Activated CD4-positive, alpha-beta T cell treated with anti-CD3 and anti-CD28 coated beads for 36 hours (primary cell): ENCODE measurements at places on chromosomes 11 and 22.

DNA sequence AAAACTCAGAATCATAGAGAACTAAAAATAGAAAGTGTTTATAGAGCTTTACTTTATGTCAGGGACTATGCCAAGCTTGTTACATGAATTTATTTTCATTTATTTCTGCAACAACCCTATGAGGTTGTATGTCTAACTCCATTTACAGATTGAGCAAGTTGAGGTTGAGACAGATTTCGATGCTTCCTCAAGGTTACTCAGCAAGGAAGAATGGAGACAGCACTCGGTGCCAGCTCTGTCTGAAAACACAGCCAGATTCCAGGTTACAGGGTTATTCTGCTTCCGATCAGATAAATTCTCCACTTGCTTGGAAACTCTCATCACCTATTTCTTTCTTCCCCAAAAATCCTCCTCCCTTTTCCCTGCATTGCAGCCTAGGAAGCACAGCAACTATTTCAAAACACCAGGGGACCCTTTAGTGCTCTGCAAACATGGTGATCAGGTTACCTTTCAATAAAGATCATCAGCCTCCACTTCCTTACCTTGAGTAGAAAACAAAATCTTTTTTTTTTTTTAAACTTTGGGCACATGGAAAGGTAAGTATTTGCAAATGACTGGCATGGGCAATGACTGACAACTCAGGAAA lies 7.0 kb downstream of the MMP3 start:
- no peak for DNase-seq

GRCh38 chr11:131467645-131468394 lies 97.4 kb downstream of the NTM start:
- no peak for DNase-seq

DNA sequence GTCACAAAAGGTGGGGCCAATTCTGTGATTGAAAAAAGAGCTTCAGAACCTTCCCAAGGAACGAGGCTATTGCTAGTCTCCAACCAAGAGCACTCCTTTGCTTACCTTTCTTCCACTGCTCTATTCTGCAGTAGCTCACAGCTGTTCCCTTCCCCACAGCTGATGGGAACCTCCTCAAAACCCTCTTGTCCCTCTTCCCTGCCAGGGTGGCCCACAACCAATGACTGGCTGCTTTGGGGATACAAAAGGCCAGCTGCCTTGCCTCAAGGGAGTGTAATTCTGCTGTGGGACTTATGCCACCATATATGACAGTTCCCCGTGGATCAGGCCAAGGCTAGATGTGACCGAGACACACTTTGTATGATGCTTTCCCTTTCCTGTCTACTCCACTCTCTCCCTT lies 15.0 kb downstream of the KCNE3 start:
- DNase-seq: no peak

GRCh38 chr11:71568704-71569349 lies 3.5 kb downstream of the KRTAP5-10 start:
- no peak for DNase-seq

DNA sequence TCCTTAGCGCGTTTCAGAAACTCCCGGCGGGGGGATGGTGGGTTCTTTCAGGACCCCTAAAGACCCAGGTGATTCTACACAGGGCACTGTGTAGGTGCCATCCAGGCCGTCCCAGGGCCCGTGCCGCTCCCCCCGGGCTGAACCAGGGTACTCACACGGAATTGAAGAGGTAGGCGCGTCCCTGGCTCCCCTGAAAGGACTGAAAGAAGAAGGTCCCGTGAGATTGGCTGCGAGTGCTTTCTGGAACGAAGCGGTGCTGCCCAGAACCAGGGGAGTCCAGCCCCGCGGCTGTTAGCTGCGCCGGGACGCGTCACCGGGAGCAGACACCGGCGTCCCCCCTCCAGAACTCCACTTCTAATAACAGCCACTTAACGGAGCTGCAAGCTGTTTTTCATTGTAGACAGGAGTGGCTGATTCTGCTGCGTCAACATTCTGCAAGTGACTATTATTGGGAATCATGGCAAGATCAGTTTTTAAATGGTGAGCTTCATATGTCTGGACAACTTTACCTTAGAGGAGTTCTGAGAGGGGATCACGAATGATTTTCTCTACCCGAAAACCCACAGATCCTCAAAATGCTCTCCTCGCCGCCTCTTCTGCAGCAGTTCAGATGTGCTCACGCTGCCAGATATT lies 31.8 kb downstream of the YPEL1 start:
- DNase-seq: no peak

DNA sequence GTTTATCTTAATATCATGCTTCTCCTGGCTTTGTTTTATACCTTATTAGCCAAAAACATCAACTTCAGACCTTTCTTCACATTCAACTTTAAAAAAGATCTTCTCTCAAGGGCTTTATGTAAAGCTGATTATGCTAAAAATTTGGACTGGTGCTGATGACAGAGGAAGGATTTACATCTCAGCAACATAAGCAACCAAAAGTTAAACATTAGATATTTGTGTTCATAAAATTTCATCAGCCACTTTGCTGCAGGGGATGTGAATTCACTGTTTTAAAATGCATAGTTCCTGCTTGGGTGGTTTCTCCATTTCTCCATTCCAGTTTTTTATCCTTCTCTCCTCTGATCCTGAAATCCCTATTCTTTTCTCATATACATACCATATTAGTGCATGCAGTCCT lies 398.6 kb upstream of the DDI1 start:
- DNase-seq: no peak

- peak; percentile 31 for DNase-seq
These were observed 489 bp downstream of the RNF214 start for GRCh38 chr11:117232911-117233409.

DNA sequence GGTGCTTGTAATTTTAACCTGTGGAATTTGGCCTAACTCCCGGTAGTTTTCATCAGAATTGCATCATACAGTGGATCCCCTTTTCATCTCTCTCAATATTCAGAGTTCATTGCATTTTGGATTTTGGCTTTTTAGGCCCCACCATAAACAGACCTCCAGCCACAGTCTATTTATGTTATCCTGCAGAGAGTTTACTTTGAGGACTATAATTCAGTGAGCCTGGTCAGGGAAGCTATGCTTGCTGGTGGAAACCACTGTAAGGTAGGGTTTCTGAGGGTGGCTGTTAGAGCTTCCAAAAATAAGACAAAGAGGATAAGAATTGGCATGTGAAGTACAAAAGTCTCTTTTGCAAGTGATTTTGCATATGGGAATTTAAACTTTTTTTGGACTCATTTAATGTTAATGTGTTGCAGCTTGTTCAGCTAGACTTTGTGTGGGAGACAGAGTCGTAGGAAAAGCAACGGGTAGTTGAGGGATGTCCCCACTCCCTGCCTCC lies 34.8 kb upstream of the DDI1 start:
- no peak for DNase-seq

- DNase-seq: no peak
These were observed 258.0 kb downstream of the TENM4 start for GRCh38 chr11:79182794-79183193.

DNA sequence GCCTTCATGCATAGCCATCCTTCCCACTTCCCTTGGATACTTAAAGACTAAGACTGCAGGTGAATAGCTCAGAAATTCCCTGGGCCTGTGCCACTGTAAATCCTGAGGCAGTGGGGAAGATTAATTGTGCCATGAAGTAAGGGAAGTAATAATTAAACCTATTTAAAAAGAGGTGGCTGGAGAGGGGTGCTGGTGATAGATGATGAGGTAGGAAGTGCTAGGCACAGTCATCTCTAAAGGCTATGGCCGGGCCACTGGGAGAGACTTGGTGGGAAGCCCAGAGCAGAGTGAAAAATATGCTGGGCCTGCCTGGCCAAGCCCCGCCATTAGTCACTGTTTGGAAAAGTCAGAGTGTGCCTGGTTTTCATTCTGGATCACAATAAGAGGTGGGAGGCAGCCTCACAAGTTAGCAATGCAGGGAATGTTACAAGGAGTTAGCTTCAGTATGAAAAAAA lies 197.2 kb upstream of the PITPNB start:
- DNase-seq: no peak

- no peak for DNase-seq
These were observed 20.8 kb upstream of the SLN start for GRCh38 chr11:107732689-107733051.

DNA sequence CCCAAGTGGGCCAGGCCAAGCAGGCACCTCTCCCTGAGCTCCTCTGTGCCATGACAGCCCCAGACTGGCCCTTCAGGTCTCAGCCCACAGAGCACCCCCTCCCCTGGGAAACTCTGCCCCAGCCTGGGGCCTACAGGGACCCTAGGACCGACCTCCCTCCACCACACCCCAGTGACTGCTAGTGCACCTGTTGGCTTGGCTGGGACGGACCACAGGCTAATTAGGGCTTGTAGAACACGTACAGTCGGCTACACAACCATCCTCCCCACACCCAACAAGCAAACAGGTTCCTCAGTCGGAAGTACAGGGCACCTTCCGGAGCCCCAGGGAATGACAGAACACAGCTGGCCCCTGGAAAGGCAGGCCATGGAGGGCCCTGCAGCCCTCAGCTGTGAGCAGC lies 4.3 kb downstream of the SBF1 start:
- no peak for DNase-seq

DNA sequence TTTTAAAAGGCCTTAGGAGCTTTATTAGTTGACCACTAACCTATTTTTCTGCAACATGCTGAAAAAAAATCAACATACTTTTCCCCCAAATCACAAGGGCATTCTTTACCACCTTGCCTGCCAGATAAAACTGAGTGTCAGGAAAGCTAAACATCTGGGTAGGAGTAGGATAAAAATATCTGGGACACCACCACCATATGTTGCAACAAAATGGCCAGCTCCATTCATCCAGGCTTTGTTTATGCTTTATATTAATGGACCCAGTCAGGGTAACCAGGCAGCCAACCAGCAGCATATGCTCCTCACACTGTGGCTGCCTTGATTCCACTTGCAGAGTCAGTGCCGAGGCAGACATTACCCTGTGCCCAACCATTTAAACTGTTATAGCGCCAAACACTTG lies 1024.5 kb downstream of the LRRC4C start:
- DNase-seq: no peak
